ENCODE measurements at places on chromosomes 5 and 9.

DNA sequence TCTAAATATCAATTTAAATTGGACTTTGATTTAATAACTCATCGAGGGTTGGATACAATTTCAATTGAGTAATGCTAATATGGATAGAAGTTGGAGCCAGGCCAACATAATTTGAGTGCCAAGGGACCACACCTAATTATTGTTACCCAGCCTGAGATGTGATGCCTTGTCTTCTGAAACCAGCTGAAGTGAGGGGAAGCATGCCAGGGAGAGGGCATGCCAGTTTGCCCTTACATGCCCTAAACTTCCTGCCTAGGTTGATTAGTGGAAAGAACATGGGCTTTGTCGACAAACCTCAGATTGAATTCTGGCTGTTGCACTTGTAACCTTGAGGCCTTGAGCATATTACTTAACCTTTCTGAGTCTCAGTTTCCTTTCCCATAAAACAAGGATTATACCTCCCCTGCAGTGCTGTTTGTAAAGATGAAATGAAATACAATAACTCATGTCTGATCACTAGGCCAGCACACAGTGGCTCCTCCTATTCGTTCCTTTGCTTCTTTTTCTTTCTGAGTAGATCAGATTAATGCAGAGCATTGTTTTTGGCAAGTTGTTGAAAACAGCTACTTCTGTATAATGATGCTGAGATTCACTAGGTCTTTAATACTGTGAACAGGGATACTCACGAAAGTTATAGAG is 412.8 kb downstream of the TLE4 start:
- DNase-seq, result peak; percentile 63

- DNase-seq, result no peak
Measured at GRCh38 chr9:3912280-3912679, 386.5 kb upstream of the RFX3 start.

GRCh38 chr5:78108564-78108963 is 185.9 kb downstream of the AP3B1 start:
- DNase-seq, result no peak

DNA sequence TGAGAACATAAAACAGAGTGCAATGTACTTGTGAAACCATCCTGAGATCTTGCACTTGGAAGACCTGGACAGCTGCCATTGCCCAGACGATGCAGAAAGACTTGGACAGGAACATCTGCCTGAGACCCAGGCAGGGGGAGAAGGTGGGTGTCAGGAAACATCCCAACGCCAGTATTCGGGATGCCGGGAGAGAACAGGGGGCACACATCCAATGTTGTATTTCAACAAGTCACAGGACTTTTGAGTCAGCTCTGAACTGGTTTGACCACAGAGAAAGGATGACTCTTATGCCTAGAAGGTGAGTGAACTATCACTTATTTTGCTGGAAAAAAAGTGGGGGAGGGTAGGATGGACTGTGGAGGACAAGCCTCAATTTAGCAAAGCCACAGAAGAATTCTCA is 124.6 kb downstream of the ROR2 start:
- no peak for DNase-seq

GRCh38 chr9:36939655-36940499 is 94.2 kb downstream of the PAX5 start:
- no peak for DNase-seq

GRCh38 chr9:128920381-128921058 is at the start of gene PHYHD1:
TSS of gene PHYHD1 (plus strand) at chr9:128920982. CDS start at chr9:128922324, 1,342 bp downstream.
- no peak for DNase-seq

GRCh38 chr9:87524061-87524460 is 26.4 kb downstream of the DAPK1 start:
- DNase-seq, result no peak

DNA sequence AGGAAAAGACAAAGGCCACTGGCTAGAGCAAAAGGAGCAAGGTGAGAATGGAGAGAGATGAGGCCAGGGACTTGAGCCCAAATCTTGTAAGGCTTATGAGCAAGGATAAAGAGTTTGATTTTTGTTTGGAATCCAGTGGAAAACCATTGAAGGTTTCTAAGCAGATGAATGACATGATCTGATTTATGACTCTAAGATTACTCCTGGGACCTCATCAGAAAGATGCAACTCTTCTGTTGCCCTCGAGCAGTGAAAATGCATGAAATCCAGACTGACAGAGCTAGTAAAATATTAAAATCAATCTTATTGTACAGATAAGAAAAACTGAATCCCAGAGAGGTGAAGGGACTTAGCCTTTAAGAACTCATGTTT is 677 bp downstream of the MFAP3 start:
- DNase-seq, result no peak

DNA sequence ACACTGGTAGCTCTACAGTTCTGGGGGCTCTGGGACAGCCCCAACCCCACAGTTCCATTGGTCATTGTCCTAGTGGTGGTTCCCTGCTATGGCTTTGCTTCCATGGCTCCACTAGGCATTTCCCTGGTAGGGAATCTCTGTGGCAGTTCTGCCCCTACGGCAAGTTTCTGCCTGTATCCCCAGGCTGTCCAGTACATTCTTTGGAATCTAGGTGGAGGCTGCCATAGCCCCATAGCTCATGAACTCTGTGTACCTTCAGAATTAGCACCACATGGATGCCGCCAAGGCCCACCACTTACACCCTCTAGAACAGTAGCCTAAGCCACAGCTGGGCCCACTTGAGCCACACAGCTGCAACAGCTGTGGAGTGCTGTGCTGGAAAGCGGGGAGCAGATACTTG is 3.3 kb upstream of the GOLM1 start:
- no peak for DNase-seq

DNA sequence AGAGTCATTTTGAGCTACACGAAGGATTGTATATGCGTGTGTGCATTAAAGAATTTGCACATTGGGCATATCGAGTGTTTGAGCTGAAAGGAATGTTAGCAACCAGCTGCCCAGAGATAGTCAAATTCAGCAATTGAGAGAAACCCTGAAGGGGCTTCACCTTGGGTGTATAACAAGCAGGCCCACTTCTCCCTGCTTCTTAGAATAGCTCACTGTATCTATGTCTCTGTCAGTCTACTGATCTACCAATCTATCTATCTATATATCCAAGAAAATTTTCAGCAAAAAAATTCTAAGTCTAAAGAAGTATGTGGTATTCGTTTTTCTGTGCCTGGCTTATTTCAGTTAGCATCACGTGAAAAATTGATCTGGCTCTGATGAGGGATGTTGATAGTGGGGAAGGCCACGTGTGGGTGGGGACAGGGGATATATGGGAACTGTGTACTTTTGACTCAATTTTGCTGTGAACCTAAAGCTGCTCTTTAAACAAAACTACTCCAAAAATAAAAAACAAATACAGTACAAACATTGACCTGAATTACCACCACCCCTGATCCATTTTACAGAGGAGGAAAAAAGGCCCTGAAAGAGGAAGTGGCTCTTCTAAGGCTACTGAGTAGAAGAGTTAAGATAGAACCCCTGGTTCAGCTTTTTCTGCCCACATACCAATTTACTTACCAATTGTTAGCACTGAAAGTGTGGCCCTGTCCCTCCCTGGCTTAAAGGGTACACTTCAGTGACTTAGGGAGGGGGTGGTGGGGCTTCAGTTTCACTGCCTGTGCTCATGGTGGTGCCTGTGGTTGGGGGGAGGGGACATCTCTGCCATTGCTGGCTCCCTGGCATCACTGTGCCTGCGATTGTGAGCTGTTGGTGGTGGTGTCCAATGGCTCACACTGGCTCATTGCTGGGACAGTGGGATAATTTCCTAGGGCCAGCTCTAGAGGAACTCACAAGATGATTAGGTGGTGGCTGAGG is 141.8 kb downstream of the DOCK2 start:
- DNase-seq, result no peak

DNA sequence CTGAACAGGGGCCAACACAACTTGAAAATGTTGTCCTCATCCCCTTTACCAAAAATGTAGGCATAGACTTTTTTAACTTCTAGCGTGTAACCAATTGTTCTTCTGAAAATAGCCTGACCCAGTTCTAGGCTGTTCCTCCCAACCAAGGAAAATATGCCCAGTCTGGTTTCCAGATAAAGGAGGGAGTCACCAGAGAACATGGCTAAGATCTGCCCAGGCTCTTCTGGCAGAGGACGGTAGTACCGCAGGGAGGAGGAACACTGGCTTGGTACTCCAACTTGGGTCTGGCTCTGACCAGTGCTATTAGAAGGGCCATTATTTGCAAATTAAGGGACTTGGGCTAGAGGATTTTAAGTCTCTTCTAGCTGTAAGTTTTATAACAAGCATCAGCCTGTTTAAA is 63.1 kb downstream of the GRAMD2B start:
- no peak for DNase-seq

- peak; percentile 61 for DNase-seq
Measured at GRCh38 chr9:33687779-33688178, 107.6 kb upstream of the PRSS3 start.

DNA sequence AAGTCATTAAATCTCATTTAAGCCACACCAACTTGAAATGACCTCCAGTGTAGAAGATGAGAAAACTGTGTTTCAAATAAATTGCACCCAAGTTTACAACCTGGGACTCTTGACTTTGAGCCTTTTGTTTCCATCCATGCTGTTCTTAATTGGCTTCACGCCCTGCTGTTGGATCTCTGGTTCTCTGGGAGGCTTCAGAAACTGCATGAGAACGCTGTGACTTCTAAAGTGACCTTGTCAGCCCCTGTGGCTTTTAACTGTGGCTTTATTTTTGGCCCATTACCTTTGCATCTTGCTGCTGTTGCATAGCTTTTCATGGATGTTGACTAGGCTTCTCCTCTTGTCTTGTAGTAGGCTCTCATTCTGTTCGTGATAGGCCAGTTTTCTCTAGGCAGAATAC is 29.3 kb downstream of the TNFAIP8 start:
- no peak for DNase-seq

GRCh38 chr9:21729648-21730047 is 72.8 kb upstream of the MTAP start:
- no peak for DNase-seq

- no peak for DNase-seq
Measured at GRCh38 chr9:108430655-108431054, 425.1 kb downstream of the ACTL7B start.

DNA sequence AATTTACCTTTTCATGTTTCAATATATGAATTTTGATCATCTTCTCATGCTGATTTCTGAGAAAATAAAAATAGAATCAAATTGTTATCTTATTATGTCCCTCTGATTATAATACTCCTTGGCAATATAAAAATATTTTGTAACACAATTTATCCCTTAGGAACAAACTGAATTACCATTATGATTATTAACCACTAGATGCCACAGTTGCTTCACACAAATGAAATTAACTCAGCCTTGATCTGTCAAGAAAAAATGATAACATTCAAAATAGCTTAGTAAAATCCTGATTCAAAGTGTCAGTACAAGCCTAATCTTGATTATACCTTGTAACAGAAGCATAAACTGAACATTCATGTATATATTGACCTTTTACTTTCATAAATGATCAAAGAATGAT is 4.8 kb upstream of the CHSY3 start:
- no peak for DNase-seq

GRCh38 chr9:131067625-131068024 is 28.7 kb upstream of the AIF1L start:
- no peak for DNase-seq

DNA sequence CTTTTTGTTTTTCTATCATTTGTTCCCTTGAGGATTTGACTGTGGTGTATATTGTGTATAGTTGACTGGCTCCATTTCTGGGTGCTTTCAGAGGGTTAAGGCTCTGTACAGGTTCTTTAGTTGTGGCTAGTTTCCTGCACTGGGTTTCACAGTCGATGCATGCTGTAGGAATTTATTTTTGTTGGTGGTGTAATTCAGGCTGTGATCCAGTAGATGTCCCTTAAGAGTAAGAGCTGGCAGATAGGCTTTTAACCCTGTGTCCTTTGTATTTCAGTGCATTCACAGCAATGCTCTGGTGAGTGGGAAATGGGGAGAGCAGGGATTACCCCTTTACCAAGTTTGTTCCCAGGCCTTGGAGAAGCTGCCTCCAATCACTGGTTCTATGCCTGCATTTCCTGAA is 112.9 kb downstream of the SPATA31D1 start:
- no peak for DNase-seq

DNA sequence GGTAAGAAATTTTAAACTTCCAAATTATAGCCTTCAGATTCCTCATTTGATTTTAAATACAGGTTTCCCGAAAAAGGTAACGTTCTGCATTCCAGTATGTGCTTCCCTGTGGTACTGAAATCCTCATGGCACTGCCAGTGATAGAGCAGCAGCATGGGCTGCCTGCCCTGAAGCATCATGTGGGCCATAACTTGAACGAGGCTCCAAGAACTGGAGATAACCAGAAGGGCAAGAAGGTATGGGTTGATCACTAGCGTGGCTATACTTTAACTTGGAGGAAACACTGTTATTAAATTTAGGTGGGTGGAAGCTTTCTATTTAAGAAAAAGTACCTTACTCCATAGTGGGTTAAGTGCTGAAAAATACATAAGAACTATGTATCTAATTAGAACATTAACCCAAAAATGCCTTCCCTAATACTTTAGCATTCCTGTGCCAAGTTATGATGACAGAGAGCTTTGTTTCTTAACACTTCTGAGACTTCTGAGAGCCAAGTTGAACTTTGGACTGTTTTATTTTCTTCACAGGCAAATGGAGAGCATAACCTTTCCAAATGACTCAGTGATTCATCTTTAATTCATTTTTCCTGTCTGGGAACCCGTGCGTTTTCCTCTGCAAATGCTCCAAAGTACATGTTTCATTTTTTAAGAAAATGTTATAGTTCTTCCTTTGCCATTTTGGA is 191.5 kb upstream of the GNA14 start:
- DNase-seq, result no peak

DNA sequence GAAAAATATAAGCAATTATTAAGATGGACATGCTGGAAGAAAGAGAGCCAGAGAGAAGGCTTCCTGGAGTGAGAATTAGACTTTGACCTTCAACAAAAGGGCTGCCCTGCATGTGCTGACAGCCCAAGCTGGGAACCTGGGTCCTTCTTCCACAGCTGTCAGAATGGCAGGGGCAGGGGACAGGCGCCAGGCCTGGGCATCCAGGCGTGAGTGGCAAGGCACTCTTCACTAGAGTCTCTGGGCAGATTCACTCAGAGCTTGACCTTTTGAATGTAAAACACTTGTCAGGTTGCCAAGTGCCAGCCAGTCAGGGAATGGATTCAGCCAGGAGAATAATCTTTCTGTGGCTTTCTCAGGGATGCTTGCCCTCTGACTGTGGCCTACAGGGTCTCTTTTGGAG is 119.1 kb upstream of the CLINT1 start:
- no peak for DNase-seq

- DNase-seq, result no peak
Measured at GRCh38 chr5:162128117-162128516, 60.5 kb downstream of the GABRG2 start.

- DNase-seq, result no peak
Measured at GRCh38 chr9:93828331-93829097, 126.6 kb downstream of the BARX1 start.

- DNase-seq, result no peak
Measured at GRCh38 chr5:142837081-142837725, 67.0 kb downstream of the ARHGAP26 start.

GRCh38 chr5:152255411-152255810 is 149.7 kb downstream of the NMUR2 start:
- no peak for DNase-seq

DNA sequence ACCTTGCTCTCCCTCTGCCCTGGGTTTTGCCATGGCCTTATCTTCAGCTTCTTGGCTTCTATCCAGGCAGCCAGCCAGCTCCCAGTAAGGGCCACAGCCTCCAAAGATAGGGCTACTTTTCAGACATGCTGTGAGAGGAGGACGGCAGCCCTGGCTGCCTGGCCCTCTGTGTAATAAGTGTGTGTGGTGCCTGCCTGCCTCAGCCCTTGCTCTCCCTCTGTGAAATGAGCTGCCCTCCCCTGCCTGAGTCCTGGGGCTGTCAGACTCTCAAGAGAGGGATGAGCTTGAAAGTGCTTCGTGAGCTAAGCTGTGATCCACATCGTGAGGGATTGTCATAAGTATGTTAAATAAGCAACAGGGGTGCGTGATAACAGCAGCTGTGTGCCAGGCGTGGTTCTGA is 8.1 kb downstream of the NDST1 start:
- no peak for DNase-seq

Data from NCI-H1105 (cell line).